Endodermal cell (in vitro differentiated cells): ENCODE measurements at places on chromosomes 4 and X. TPM values are rescaled to one million over a fixed set of nuclear protein-coding genes. Genes with fewer than 3 reads are reported as not detected.

MAGEA2 gene
- total RNA-seq = 0.53 and 0.63 TPM in 2 replicates

PCDH11X gene
- 2.2 and 3.3 TPM in 2 replicates for total RNA-seq

P2RY4 gene
- 0.22 and 0.29 TPM in 2 replicates for total RNA-seq

DNA sequence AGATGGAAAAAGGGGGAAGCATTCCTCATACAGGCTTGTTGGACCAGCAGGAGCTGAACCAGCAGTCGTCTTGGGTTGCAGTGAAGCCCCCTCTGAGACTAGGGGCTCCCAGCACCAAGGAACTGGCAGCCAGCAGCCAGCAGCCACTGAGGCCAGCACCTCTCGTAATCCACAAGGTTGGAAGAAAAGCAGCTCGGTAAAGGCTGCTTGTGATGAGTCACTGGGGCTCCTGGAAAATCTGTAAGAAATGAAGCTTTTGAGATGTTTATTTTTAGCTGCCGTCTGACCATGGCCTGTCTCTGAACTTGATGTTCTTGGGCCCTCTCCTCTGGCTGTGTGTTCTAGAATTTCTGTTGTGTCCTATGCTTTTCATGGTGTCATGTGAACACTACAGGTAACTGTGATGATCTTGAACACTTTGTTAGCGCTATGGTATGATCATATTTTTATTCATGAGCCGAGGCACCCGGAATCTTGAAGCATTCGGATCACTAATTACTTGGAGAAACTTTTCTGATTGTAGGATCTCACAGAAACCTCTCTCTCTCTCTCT lies 18.6 kb downstream of the CLCN4 start:
- no peak for DNase-seq
- no peaks in the 10 kb centered on the region for H3K36me3 ChIP-seq
- H3K4me3 ChIP-seq = no peak overlapping the region
- no peaks in the 10 kb centered on the region for H3K27me3 ChIP-seq
- no peak overlapping the region for H3K27ac ChIP-seq

GRCh38 chr4:155376387-155377268 lies at the start of gene MAP9:
TSS of gene MAP9 (minus strand) at chr4:155376965. CDS start at chr4:155375850, 1,115 bp downstream.
- peak within 1 kb of the TSS; percentile 7 for H3K27ac ChIP-seq
- H3K27me3 ChIP-seq = peaks cover 28% of the 10 kb centered on the region
- H3K4me3 ChIP-seq = peak within 1 kb of the TSS; percentile 81
- DNase-seq = peak; percentile 98
- peaks cover 9% of the 10 kb centered on the region for H3K36me3 ChIP-seq
